ENCODE measurements at places on chromosomes 16 and 17. TPM values are rescaled to one million over a fixed set of nuclear protein-coding genes. Genes with fewer than 3 reads are reported as not detected.

DNA sequence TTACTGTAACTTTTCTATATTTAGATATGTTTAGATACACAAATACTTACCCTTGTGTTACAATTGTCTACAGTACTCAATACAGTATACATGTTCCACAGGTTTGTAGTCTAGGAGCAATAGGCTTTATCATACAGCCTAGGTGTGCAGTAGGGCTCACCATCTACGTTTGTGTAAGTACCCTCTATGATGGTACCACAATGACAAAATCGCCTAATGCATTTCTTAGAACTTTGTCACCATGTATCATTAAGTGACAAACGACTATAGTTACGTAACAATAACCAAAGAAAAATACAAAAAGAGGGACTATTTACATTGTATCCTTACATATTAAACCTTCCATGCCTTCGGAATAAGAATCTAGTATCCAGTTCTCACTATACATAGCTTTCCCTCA, 8.0 kb downstream of the STAT5B start:
- no peak overlapping the region for H3K4me3 ChIP-seq
- H3K4me1 ChIP-seq = peaks cover 47% of the 10 kb centered on the region
- H3K36me3 ChIP-seq = no peaks in the 10 kb centered on the region
- no peak overlapping the region for H3K27ac ChIP-seq

GRCh38 chr16:19655242-19655777, 62.7 kb downstream of the KNOP1 start:
- no peaks in the 10 kb centered on the region for H3K27me3 ChIP-seq
- H3K4me3 ChIP-seq = no peak overlapping the region
- H3K27ac ChIP-seq = no peak overlapping the region
- DNase-seq = no peak
- H3K4me1 ChIP-seq = no peaks in the 10 kb centered on the region

DNA sequence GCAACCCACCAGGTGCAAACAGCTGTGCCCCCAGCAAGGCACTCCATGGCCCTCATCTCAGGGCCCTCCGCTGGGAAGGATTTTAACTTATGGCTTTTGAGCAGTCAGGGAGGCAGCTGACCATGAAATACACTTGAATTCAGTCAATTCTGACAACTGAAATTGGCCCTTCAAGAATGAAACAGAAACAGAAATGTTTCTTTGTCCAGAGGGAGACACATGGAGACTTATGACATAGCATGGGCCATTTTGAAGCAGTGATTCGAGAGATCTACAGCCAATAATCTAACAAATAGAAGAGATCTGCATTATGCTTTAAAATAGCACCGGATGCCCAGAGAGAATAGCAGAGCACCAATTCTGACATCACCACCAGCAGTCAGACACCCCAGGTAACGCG, 7.5 kb downstream of the CACNG1 start:
- no peak for DNase-seq
- H3K4me3 ChIP-seq = no peak overlapping the region
- no peak overlapping the region for H3K27ac ChIP-seq
- H3K4me1 ChIP-seq = no peaks in the 10 kb centered on the region

- H3K27ac ChIP-seq = no peak overlapping the region
- H3K4me3 ChIP-seq = no peak overlapping the region
- H3K27me3 ChIP-seq = peaks cover 36% of the 10 kb centered on the region
- no peaks in the 10 kb centered on the region for H3K36me3 ChIP-seq
Measured at GRCh38 chr17:48679385-48680096, 42.8 kb downstream of the PRAC1 start.

GRCh38 chr16:29784157-29784556, 6.1 kb downstream of the ZG16 start:
- no peak overlapping the region for H3K4me3 ChIP-seq
- 0 out of 2 replicates have a peak, but pooled peaks cover 5% of the 10 kb centered on the region for H3K36me3 ChIP-seq
- DNase-seq = no peak

GRCh38 chr16:7584561-7584960, 251.9 kb downstream of the RBFOX1 start:
- no peak for DNase-seq
- no peak overlapping the region for H3K27ac ChIP-seq
- no peaks in the 10 kb centered on the region for H3K27me3 ChIP-seq

DNA sequence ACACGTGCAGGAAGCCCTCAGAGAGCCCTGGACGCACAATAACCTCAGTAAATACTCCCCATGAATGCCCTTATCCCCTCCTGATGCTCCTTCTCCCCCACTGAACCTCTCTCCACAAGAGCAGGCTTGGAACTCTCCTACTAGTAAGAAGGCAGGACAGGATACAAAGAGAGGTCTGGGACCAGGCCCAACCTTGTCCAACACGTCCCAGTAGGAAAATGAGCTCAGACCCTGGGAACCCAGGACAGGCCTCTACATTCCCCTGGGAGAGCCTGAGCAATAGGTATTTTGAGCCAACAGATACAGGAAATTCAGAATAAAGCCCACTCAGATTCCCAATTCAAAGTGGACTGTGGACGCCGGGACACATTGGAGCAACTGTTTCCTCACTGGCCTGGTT, 19.2 kb downstream of the ZNF423 start:
- no peaks in the 10 kb centered on the region for H3K4me1 ChIP-seq
- no peak for DNase-seq
- no peak overlapping the region for H3K27ac ChIP-seq
- no peak overlapping the region for H3K4me3 ChIP-seq

DNA sequence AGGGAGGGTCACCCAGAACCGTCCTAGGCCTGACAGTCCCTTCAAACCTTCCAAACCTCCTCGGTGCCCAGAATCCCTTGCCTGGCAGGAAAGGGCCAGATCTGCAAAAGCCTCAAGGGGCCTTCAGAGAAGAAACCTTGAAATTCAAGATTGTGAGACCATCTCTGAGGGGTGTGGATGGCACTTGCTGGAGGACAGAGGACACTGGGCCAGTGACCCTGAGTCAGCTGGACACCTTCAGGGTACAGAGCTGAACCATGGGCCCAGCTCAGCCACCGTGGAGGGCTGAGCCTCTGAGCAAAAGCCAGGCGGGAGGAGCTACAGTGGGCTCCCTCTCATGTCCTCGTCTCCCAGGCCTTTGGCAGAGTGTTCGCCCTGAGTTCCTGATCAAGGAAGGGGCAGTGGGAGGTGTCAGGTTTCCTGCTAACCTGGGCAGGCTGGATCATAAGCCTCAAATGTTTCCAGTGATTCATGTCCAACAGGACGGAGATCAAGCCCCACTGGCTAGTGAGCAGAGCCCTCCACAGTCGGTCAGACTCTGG, 3.0 kb downstream of the PDILT start:
- no peak for DNase-seq
- 0 out of 2 replicates have a peak, but pooled peaks cover 5% of the 10 kb centered on the region for H3K36me3 ChIP-seq
- no peak overlapping the region for H3K4me3 ChIP-seq
- peaks cover 4% of the 10 kb centered on the region for H3K27me3 ChIP-seq
- no peaks in the 10 kb centered on the region for H3K4me1 ChIP-seq

- peaks cover 22% of the 10 kb centered on the region for H3K4me1 ChIP-seq
- DNase-seq = no peak
- H3K27me3 ChIP-seq = peaks cover 57% of the 10 kb centered on the region
- H3K36me3 ChIP-seq = 0 out of 2 replicates have a peak, but pooled peaks cover 6% of the 10 kb centered on the region
- no peak overlapping the region for H3K27ac ChIP-seq
Measured at GRCh38 chr17:49762151-49762941, 1.6 kb downstream of the FAM117A start.

DNA sequence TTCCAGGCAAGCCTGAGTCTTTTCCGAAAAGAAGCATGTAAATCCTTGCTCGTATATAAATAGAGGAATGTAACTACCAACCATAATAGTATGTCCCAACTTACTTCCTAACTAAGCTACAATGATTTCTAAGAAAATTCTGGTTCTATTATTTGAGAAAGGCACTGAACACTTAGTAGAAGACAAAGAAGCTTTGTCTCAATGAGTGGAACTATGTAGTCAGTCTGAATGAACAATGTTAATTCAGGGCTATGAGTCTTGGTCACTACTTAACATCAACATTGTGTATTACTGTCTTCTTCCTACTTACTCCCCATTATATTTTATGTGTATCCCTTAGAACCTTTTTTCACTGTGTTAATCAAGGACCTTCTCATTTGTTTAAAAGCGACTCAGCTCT, 206.0 kb downstream of the CYB561 start:
- no peak overlapping the region for H3K4me3 ChIP-seq
- no peaks in the 10 kb centered on the region for H3K27me3 ChIP-seq
- peaks cover 59% of the 10 kb centered on the region for H3K36me3 ChIP-seq
- no peak overlapping the region for H3K27ac ChIP-seq

GRCh38 chr17:16948587-16949376, 23.1 kb downstream of the TNFRSF13B start:
- peaks cover 44% of the 10 kb centered on the region for H3K27me3 ChIP-seq
- no peak for DNase-seq
- H3K4me1 ChIP-seq = peaks cover 11% of the 10 kb centered on the region
- no peak overlapping the region for H3K27ac ChIP-seq
- H3K36me3 ChIP-seq = peaks cover 11% of the 10 kb centered on the region

DNA sequence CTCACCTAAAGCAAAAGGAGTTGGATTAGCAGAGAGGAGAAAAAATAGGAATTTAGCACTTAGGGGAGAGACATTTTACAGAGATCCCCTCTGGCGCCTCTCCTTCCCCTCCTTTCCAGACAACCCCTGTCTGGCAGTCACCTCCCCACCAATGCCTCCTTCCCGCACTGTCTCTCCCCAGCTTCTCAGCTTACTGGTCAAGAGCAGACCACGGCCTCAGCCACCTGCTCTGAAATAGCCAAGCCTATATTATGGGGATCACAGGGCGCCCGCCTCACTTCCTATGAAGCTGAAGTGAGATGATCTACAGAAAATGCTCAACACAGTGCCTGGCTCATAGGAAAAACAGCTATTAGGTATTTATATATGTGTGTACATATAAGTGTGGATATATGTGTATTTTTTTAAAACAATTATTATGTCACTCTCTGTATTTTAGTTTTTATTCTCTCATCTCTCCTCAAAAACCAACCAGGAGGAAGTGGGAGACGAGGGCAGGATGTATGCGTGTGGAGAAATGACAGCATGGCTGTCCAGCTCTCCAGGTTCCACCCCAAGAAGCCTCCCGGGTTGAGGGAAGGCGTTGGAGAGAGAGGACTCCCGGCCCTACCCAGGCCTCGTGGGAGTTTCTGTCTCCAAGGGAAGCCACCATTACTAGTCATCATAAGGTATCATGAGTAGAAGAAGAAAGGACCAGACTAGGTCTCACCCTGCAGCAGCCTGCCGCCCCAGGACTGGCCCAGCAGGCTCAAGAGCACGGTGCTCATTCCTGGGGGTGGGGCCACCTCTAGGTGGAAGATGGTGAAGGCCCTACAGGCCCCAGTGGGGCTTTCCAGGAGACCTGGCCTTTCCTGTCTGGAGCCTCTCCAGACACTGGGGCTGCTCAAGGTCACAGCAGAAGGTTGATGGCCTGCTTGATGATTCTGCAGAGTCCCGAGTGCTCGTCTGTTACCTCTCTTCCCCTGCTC, 27.2 kb downstream of the MAP3K14 start:
- H3K4me3 ChIP-seq = no peak overlapping the region
- peaks cover 35% of the 10 kb centered on the region for H3K36me3 ChIP-seq
- no peak for DNase-seq
- H3K27ac ChIP-seq = no peak overlapping the region

DNA sequence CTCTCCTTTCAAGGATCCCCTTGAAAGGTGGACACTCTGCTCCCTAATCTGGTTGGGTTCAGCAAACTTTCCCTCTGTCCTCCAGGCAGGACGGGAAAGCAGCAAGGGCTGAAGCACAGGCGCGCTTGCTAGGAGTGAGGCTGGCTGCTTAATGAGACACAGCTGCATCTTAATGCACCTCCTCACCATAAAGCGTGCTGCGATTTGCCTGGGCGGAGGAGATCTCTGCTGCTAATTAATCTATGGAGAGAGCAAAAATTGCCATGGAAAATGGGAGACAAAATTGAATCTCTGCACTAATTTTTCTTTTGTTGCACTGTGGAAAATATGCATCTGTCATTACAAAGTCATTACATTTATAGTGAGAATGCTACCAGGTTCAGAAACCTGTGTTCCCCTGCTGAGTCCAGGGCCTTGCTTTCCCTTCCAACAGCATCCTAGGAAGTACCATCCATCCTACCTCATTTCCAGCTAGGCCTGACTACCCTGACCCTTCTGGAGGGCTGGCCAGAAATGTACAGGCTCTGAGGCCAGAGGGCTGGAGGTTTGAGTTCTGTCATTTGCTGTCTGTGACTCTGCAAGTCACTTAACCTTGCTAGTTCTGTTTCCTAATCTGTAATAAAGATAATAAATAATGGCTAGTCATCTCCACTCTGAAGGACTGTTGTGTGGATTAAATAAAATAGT, 43.5 kb upstream of the BCAR1 start:
- peak overlapping the region; percentile 7 for H3K27ac ChIP-seq
- peaks cover 1% of the 10 kb centered on the region for H3K27me3 ChIP-seq
- H3K36me3 ChIP-seq = peaks cover 34% of the 10 kb centered on the region
- DNase-seq = no peak
- H3K4me1 ChIP-seq = peaks cover 49% of the 10 kb centered on the region

DNA sequence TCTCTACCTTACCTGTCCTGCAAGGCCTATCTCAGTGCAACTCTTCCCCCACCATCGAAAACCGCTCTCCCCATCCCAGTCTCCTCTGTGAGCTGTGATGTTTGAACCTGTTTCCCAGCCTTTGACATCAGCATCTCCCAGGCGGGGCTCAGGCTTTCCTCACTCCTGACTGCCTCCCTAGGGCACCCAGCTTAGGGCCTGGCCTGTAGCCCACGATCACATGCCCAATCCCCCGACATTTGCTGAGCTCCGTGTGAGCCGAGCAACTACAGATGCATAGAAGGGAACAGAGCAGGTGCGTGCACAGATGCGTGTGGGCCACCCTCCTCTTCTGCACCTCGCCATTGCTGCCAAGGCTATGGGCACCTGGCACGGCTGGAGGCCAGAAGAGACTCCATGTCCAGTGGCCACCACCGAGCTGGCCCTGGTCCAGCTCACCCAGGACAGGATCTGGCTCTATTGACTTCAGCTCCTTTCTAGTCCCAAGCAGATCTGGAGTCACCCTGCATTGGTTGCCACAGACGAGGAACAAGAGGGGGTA, 35.5 kb upstream of the CMIP start:
- H3K27ac ChIP-seq = no peak overlapping the region
- H3K4me1 ChIP-seq = peaks cover 34% of the 10 kb centered on the region
- H3K4me3 ChIP-seq = no peak overlapping the region
- H3K27me3 ChIP-seq = no peaks in the 10 kb centered on the region
- no peaks in the 10 kb centered on the region for H3K36me3 ChIP-seq
- no peak for DNase-seq

CCL15 gene
- total RNA-seq = not detected

CDH5 gene
- total RNA-seq = not detected

SCN4A gene
- not detected for total RNA-seq

DCXR gene
- total RNA-seq = 100 TPM

KCTD19 gene
- not detected for total RNA-seq

C16orf54 gene
- not detected for total RNA-seq

SLC12A3 gene
- not detected for total RNA-seq

TAT gene
- not detected for total RNA-seq

EME1 gene
- 2.3 TPM for total RNA-seq

Data from HFFc6 (cell line).